A549 (cell line): ENCODE measurements at places on chromosomes 3 and 15. TPM values are rescaled to one million over a fixed set of nuclear protein-coding genes. Genes with fewer than 3 reads are reported as not detected.
A peak's percentile ranks its signal among the peaks of the same experiment; 100 is the strongest.

GRCh38 chr3:134197681-134198261 lies 52.9 kb downstream of the RYK start:
- DNase-seq, result peak; percentile 62

NME9 gene
- 0.20 TPM in 1 of 3 replicates, not detected in the others for polyA plus RNA-seq

CLDN1 gene
- polyA plus RNA-seq, result 33.7 to 48.0 TPM (median 33.9 TPM) in 3 replicates

- DNase-seq, result no peak
Observed at GRCh38 chr3:156840826-156841689, 14.9 kb downstream of the LEKR1 start.
